ENCODE measurements at places on chromosomes 2 and 18.

GRCh38 chr2:68764041-68764805 lies 29.6 kb downstream of the ARHGAP25 start:
- DNase-seq = no peak

DNA sequence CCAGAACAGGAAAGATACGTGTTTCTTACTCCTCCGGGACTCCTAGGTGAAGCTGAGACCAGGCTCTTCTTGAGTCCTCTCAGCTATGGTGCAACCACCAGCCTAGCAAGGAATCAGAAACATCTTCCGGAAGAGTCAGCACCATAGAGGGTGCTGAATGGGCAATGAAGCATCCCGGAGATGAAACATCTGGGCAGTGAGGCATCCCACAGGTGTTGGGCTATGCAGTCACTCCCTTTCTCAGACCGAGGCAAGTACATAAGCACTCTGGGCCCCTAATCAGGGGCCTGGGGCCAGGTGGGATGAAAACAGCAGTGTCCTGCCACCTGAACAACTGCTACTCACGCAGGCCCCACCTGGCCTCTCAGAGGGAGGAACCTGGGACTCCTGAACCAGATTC lies 1.4 kb upstream of the CAPN10 start:
- no peak for DNase-seq

DNA sequence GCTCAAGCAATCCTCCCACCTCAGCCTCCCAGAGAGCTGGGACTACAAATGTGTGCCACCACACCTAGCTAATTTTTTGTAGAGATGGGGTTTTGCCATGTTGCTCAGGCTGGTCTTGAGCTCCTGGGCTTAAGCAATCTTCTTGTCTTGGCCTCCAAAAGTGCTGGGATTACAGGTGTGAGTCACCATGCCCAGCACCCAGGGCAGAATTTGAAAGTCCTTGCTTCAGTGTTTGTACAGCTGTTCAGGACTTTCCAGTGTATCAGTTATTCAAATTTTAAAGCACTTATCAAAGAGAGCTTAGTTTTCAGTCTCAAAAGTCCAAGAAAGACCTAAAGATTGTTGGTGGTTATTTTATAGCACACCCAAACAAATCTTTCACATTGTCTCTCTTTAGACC lies 43.6 kb upstream of the VPS54 start:
- no peak for DNase-seq

- DNase-seq = no peak
Observed at GRCh38 chr2:159564081-159564480, 52.3 kb downstream of the BAZ2B start.

DNA sequence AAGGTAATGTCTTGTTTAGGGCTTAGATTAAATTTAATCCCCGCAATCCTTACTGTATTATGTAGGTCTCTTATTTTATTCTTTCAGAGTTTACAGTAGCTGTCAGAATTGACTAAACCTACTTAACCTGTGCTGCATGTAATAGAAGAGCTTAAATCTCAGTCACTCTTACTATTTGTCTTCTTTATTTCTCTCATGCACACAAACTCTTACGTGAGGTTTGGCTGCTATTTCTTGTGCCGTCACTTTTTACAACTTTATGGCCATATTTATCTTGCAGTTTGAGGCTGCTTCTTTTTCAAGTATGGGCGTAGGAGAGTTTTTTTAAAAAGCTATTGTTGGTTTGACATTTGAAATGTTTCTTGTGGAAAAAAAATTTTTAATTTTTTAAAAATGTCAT lies 12.0 kb downstream of the DNAJC10 start:
- DNase-seq = no peak

DNA sequence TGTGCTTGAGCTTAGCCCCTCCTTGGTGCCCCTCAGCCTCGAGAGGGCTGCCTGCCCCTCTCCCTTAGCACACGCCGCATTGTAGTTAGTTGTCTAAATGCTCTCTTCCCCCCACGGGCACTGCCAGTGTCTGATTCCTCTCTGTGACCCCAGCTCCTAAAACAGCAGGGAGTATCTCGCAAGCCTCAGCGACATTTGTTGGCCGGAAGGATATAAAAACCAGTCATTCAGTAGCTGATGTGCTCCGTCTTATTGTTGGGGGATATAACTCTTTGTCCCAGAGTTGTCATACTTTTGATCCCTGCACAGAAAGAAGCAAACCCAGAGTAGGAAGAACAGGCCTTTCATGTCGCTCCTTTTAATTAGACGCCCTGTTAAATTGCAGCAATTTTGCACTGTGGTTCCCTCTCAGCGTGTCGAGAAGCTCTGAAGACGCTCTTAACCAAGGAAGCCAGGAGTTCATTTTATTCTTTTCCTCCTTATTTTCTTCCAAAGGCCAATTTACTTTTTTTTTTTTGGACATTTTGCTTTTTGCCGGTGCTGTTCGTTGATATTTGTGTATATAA lies 201.8 kb downstream of the KLHL29 start:
- no peak for DNase-seq

- no peak for DNase-seq
Observed at GRCh38 chr18:57498682-57499256, 63.6 kb downstream of the ONECUT2 start.

DNA sequence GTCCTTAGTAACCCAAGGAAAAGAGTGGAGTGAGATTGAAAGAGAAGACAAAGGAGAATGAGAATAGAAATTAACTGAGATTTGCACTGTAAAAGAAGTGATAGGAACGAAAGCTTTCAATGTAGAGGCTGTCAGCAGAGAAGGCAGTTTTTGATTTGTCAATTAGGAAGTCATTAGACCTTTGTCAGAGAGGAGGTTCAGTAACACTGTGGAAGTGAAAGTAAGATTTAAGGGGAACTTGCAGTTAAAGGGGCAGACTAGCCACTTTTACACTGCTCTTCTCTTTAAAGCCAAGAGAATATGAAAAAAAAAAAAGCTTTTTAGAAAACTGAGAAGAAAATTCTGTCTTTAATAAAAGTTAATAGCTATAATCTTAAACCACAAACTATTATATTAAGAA lies 11.5 kb upstream of the KYNU start:
- DNase-seq = no peak

GRCh38 chr2:175854665-175855064 lies 147.4 kb downstream of the LNPK start:
- DNase-seq = no peak

DNA sequence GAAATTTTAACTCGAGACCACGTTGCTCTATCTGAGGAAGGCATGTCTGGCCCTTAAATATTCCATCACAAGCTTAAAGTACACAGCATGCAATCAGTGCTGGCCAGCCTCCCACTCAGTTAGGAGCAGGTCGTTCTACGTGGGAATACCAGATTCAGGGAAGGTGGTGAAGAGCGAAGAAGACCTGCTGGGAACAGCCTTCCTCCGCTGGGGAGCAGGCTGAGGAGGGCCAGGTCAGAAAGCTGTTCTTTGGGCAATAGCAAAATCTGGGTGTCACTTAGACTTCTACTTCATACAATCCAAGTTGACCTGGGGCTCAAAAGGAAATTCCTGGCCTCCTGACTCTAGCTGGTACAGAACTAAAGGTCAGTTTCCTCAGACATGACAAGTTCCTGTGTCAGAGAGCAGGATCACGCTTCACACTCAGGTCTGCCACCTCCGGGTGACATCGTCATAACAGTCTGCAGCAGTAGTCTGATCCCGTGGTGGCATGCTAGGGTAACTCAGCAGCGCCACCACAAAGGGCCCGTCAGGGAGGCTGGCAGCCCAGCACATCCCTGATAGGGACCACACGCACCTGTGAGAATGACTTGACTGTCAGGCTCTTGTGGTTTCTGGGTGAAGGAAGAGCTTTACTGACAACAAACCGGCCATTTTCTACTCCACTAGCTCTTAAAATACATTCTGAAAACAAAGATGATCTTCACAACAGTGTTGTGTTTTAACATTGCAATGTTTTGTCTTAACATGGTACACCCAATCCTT lies 35.2 kb upstream of the NAPG start:
- peak; percentile 9 for DNase-seq

GRCh38 chr2:152470861-152471854 lies 136.2 kb downstream of the FMNL2 start:
- no peak for DNase-seq

DNA sequence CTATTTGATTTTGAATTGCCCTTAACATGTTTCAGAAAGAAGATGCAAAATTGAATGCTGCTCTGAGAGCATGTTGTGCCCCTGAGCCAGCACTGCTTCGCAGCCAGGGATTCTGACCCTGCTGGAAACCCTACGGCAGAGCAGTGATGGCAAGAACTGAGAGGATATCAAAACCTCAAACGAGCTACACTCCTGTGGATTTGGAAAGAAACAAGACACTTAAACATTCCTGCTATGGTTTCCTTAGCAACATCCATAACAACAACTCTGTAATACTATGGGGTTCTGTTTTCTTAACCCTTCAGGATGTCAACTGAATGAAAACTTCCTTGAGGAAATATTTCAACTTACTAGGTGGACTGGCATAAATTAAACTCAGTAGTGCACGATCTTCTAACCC lies 649.1 kb downstream of the NYAP2 start:
- no peak for DNase-seq

- no peak for DNase-seq
Observed at GRCh38 chr18:79720359-79720733, 40.7 kb downstream of the CTDP1 start.

DNA sequence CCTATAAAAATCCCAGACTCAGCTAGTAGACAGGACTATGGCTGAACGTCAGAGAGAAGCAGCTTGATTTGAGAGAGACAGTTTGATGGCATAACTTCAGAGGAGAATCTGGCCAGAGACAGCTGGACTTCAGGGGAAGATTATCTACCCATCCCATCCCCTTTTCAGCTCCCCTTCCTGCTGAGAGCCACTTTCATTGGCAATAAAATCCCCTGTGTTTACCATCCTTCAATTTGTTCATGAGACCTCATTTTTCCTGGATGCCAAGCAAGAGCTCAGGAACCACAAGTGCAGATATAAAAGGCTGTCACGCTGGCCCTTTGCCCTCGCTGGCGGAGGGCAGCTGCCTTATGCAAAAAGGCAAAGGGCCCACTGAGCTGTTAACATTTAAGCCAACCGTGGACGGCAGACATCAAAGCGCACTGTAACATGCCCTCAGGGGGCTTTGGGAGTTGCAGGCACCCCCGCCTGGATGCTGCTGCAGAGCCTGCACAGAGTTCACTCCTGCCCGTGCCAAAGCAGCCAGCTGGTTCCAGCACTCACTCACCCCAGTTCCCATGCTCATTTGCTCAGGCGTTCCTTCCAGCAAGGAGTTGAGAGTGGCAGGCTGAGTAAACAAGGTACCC lies 164.3 kb upstream of the PGAP1 start:
- no peak for DNase-seq

- peak; percentile 16 for DNase-seq
Observed at GRCh38 chr18:76426737-76427305, 68.2 kb downstream of the ZNF516 start.

DNA sequence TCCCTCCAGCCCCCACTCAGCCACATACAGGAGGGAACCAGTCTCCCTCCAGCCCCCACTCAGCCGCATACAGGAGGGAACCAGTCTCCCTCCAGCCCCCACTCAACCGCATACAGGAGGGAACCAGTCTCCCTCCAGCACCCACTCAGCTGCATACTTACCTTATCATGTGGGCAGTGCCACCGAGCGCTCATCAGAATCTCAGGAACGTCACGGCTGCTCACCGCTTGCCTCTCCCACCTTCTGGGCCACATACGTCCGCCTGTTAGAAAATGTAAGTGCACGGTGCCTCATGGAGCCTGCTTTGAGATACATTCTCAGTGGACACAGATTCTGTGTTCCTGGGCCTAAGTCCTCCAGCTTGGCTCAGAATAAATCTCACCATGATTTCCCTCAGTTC lies 124.8 kb downstream of the PXDN start:
- no peak for DNase-seq

- no peak for DNase-seq
Observed at GRCh38 chr18:35432565-35433001, 55.4 kb upstream of the ZNF396 start.

DNA sequence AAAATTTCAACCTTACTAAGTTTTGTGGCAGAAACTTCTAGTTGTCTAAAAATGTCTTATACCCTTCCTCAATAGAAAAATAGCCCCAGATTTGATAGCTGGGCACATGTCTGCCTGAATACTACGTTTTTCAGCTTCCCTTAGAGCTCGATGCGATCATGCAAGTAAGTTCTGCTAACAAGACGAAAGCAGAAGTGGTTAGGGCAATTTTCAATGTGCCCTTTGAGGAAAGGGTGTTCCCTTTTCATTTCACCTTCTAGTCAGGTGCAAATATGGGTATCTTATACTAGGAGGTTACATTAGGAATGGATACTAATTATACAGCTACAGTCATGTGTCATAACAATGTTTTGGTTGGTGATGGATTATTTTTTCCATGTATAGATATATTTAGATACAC lies 1572.1 kb upstream of the LRRTM1 start:
- DNase-seq = no peak

DNA sequence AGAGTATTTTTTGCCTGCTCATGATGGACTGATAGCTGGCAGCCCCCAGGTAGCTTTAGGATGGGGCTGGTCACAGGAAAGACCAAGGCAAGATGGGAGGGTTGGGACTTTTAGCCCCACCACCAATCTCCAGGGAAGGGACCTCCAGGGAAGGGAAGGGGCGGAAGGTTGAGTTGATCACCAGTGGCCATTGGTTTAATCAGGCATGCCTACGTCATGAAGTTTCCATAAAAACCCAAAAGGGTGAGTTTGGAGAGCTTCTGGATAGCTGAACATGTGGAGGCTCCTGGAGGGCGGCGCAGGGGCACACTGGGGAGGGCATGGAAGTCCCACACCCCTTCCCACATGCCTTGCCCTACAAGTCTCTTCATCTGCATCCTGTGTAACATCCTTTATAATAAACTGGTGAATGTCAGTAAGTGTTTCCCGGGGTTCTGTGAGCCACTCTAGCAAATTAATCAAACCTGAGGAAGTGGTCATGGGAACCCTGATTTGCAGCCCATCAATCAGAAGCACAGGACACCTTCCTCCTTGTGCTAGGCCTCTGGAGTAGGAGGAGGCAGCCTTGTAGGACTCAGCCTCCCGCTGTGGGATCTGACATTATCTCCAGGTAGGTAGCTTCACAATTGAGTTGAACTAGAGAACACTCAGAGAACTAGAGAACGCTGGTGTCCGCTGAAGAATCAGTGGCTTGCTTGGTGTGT lies 30.3 kb downstream of the RAB31 start:
- no peak for DNase-seq

DNA sequence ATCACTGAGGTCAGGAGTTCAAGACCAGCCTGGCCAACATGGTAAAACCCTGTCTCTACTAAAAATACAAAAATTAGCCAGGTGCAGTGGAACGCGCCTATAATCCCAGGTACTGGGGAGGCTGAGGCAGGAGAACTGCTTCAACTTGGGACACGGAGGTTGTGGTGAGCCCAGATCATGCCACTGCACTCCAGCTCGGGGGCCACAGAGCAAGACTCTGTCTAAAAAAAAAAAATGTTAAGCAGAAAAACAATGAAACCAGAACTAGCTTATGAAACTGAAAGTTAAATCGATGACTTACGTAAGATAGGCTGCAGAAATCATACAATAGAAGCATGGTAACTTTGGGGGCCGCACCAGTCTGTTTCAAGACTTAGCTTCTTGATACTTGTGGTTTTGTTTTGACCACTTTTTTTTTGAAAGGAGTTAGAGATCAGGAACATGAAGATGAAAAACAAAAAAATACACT lies 6.2 kb upstream of the GPR155 start:
- DNase-seq = peak; percentile 50
